ENCODE measurements at places on chromosomes 1 and 21.

GRCh38 chr1:234716908-234717375 is 107.0 kb upstream of the IRF2BP2 start:
- DNase-seq, result no peak

DNA sequence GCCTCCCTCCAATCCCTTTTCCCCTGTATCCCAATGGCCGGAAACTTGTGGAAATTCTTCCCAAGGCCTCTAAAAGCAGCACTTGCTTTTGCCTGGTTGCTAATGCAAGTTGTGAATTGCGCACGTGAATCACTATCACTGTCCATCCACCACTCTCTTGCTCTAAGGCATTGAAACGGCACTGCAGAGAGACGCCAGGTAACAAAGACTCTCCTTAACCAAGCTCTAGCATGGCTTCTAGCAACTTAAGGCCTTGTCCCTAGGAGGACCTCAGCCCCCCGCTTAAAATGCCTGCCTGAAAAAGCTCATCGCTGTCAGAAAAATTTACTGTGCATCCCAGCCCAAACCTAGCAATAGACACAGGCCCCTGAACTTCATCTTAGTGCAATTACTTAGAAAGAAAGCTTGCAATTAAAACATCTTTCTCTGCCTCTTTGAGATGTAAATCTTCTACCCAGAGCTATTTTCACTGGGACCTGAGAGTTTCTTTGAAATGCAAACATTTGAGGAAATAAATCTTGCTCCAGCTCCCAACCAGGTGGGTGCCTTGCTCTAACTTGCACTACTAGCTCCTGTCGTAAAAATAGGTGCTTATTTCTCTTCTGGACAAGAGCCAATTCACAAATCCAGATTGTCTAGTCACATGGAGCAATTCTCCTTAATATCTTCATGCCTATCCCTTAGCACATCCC is 32.9 kb upstream of the ITLN2 start:
- DNase-seq, result no peak

- no peak for DNase-seq
Observed at GRCh38 chr1:203422656-203423055, 53.0 kb upstream of the PRELP start.

GRCh38 chr1:161421456-161421855 is 53.8 kb upstream of the CFAP126 start:
- DNase-seq, result no peak

DNA sequence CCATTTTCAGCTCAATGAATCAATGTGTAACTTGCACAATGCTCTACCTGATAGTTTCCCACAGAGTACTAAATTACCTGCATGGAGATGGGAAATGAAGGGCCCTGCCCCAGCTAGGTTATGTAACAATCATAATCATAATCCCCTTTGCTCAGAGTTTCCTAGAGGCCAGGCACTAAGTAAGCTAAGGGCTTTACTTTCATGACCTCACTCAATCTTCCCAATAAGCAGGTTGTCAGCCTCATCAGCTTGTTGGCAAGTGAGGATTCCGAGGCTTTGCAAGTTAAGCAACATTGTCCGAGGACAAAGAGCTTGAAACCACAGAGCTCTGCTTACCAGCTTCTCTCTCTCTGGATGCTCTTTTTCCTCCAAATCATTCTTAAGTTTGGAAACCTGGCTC is 64.1 kb upstream of the NTPCR start:
- no peak for DNase-seq

DNA sequence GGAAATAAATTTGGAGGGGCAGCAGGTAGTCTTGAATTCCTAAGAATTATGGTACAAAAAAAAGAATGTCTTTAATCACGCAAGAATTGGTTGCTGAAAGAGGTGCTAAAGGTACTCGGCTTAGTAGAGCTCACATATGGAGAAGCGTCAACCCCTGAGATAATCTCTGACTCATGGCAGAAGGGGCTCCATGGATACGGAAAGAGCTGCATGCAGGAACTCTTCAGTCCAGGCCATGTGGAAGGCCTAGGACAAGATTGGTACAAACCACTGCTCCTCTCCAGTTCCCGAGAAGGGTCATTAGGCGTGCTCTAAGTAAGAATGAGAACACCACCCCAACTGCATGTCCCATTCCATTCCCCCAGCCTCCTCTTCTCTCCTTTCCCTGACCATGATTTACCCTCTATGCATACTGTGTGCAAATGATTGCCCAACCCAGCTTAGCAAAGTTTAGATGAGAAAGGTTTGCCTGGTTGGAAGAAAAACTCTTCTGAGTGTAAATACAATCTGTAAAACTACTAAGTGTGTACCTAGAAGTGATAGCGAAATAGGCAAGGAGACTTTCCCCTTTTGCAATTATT is 10.9 kb downstream of the GJA8 start:
- DNase-seq, result no peak

DNA sequence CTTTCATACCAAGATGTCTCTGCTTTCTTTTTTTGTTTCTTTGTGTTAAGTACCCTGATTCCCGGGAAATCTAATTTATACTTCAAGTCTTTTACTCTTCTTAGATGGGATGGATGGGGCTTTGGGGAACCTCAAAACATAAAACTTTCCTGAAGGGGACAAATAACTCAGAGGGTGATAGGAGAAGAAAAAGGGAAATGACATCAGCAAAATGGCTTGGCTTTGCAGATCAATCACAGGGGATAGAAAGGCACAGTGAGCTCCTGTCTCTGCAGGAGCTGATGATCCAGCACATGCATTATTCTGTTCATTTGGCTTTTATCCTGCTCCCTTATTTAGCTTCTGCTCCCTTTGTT is 1.4 kb upstream of the CA14 start:
- DNase-seq, result no peak

DNA sequence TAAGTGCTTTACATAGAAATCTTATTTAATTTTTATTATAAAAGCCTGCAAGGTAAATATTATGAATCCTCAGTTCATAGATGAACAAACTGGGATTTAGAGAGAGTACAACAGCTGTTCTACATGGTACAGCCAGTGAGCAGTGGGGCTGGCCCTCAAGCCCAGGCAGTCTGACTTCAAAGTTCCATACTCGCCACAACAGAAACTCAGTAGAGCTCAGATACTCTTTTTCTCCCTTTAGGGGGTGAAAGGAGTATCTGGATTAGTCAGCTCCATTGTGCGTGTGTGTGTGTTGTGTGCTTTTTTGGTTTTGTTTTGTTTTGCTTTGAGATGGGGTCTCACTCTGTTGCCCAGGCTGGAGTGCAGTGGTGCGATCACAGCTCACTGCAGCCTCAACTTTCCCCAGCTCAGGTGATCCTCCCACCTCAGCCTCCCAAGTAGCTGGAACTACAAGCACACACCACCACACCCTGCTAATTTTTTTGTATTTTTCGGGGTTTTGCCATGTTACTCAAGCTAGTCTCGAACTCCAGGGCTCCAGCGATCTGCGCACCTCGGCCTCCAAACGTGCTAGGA is 378.5 kb downstream of the SMYD3 start:
- no peak for DNase-seq

Data from stimulated activated CD8-positive, alpha-beta memory T cell treated with anti-CD3 and anti-CD28 coated beads, Interleukin-4, amount 100 ng/mL, for 4 hours (primary cell).